ENCODE measurements at places on chromosomes 6 and 20.

GRCh38 chr6:96522465-96523009 lies 931 bp downstream of the UFL1 start:
- DNase-seq: no peak

DNA sequence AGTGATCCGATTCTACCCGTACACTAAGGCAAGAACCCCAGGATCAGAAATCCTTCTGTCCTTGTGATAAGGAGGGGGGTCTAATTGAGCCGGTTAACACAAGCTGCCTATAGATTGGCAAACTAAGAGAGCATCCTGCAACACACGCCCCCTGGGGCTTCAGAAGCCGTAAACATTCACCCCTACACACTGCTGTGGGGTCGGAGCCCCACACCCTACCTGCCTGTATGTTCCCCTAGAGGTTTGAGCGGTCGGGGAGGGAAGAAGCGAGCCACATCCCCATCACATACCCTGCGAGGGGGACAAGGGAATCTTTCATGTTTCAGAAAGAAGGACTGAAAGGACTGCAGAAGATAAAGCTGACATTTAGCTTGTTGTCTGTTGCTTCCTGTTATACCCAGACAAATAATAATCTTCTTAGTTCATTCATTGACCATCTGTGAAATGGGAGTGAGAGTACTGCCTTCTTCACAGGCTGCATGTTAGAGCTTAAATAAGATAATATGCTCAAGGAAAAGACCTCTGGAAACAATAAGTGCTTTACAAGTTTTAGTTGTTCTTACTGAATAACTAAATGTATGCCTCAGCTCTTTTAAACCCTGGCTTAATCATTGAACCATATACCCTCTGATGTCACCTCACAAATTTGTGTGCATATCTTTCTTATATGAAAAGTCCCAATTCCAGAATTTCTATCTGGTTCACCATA lies 74.2 kb upstream of the RNF217 start:
- DNase-seq: no peak

DNA sequence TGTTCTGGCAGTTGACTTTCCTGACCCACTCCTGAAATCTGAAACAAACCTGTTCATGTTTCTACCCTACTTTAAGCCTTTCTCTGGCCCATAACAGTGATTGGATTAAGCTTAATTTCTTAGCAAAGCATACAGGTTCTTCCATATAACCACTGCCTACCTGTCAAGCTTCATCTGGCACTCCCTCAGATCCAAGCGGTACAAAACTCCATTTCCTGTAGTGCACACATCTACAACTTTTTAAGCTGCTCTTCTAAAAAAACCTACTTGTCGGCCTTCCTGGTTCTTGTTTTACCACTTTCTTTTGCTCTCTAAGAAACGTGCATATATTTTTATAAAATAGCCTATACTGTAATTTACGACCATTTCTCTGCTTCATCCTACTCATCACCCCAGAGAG lies 916 bp upstream of the PPP1R11 start:
- no peak for DNase-seq

DNA sequence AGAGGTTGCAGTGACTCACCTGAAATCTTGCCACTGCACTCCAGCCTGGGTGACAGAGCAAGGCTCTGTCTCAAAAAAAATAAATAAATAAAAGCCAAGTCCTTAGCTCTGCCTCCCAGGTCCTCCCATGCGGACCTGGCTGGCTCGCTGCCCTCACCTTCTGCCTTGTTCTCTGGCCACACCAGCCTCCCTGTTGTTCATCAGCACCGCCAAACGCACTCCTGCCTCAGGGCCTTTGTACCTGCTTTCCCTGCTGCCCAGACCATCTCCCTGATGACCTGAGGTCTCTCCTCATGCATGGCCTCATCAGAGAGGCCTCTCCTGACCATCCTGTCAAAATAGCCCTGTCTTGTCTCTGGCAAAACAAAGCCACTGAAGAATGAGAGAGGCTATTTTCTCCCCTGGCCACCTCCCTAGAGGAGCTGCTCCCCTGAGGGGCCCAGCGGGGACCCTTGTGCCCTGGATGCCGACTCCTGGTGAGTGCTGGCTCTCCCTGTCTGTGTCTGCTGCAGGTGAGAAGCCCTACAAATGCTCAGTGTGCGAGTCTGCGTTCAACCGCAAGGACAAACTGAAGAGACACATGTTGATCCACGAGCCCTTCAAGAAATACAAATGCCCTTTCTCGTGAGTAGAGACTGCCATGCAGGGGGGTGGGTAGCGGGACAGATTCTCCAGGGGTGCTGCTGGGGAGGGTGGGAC lies 22.6 kb upstream of the CHMP4B start:
- no peak for DNase-seq

DNA sequence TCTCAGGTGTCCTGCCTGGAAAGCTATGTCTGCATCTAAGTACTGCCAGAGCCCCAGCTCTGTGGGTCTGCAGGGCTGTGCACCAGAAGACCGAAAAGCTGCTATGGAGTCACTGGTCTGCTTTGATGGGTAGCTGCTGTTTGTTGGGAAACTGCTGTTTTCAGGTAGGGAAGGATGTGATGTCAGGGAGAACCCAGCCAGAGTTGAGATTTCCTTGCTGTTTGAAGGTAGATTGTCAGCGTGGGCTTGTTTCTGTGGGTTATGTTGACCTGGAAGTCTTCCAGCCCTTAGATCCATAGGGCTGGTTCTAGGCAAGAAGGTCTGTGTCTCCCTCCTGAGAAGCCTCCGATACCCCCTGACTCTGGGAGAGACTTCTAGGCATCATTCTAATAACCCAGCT lies 12.2 kb upstream of the SHLD1 start:
- no peak for DNase-seq

- DNase-seq: no peak
Measured at GRCh38 chr20:1265916-1266166, 253 bp upstream of the SNPH start.

DNA sequence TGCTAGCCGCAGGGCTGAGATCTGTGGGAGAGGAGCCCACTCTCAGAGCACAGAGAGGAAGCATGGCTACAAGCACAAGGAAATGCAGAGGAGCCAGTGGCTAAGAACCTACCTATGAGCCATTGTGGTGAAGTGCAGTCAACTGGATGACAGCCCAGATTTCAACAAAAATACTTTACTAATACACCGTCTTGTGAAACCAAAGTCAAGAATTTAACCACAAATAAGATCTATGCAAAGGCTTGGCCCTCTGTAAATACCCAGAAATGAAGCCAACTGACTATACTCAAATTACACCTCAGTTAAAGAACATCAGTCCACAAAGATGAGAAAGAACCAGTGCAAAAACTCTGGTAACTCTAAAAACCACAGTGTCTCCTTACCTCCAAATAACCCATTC lies 40.1 kb upstream of the PTCHD4 start:
- DNase-seq: no peak

GRCh38 chr6:157260735-157261410 lies 62.4 kb downstream of the TMEM242 start:
- no peak for DNase-seq

GRCh38 chr20:49483696-49484123 lies 1.2 kb upstream of the KCNB1 start:
- DNase-seq: no peak

DNA sequence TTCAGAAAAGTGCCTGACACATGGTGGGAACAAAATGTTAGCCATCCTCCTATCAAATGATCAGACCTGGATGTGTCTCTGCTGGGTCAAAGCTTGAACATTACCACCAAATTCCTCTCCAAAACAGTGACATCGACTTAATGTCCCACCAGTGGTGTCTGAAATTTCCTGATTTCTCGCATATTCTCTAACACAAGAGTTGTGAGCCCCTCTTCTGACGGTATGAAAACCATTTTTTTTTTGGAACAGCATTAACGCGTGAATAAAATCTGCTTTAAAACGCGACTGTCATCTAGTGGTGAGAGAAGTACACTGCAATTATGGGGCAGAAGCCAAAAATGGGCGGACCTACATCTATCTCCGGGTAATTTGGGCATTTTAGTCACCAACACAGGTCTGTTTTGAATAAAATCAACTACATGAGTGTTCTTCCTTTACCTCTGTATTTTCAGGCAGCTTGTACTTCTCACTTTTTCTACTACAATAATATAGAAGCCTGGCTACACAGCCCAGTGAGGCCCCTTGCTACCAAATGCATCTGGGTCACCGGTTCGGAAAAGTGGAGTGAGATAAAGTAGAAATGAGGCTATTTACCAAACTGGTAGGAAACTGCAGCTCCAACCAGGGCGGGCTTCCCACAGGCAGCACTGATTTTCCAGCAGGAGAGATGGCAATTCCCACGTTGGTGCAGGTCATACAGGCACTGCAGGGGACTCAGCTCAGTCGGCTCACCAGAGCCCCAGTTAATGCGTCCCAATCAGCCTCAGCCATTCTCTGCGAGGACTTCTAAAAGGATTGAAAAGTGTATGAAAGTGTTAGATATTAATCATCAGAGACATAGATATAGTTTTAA lies 27.4 kb downstream of the MGME1 start:
- peak; percentile 58 for DNase-seq

DNA sequence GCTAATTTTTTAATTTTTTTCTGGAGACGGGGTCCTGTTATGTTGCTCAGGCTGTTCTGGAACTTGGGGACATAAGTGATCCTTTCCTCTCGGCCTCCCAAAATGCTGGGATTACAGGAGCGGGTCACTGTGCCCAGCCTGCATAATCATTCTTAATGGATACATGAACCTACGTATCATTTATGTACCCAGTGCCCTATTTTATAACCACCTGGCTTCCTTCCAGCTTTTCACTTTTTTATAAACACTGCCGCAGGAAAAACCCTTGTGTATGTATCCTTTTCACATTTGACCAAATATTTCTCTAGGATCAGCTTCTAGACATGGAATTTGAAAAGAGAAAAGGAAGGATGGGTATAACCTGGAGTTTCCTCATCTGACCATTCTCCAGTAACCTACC lies 85.6 kb upstream of the RIN2 start:
- DNase-seq: no peak

- no peak for DNase-seq
Measured at GRCh38 chr6:17240803-17241500, 40.2 kb upstream of the RBM24 start.

DNA sequence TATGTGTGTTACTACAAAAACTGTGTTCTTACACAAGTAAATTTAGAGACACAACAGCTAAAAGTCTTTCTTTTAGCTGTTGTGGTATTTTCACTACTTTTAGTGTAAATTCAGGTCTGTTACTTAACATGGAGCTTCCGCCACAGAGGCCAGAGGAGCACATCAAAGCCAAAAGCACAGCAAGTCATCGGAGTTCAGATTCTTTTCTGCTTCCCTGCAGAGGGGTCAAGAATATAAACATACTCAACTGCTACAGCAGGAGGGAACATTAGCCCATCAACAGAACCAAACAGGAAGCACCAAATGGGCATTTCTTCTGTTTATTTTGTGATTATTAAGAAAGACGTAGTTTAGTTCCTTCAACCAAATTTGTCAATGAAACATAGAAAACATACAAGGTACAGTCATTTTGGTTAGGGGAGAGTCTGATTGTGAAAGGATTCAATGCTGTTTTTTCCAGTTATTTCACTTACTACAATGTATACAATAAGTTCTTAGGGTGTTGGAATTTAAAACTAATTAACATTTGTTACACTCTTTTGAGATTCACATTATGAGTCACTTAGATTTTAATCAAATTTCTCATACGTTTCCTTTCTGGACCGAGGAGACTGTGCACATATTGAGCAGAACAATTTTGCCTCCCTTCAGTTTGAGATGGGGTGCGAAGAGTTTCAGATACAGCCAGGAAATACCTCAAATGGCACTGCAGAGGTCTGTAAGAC lies 42.8 kb upstream of the DSE start:
- no peak for DNase-seq

DNA sequence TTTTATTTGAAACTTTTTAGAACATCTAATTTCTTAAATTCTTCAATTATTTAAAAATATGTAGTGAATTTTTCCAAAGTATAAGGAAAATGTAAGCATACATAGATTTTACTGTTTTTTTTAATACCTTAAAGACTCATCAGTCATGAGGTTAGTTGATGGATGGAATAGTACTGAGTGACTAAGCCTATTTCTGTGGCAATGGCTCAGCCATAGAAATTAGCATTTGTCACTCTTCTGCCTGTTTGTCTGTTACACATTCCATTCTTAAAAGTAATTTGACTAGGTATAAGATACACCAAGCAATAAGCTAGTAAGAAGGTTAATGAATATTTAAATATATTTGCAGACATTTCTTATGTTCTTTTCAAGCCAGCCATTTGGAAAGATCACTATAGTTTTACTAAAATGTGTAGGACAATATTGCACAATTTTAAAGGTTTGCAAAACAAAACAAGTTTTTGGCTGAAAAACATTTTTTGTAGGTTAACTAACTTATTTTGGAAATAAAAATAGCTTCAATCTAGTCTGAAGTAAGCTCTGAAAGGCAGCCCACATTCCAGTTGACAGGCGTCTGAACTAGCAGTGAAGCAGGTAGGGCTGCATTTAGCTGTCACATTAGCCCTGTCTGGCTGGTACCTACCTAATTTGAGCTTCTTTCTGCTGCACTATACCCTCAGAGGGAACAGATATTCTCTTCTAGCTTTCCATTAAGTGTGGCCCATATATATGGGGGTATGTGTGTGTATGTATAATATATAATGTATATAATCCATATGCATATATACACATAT lies 385.7 kb downstream of the GRIK2 start:
- DNase-seq: no peak

DNA sequence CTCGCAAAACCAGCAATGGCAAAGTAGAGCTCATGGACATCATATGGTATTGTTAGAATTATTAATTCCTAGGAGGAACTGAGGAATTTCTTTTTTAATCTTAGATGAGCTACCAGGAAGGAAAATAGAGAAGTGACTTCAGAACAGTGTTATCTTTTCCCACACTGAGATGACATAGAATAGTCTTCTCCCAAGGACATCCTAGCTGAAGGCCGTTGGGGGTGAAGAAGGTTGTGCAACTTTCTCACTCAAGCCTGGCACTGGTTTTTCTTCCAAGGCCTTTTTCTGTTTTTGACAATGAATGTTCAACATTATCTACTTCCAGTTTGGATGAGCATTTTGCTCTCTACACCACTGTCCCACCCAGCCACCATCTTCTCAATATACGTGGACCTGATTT lies 35.8 kb upstream of the MAS1 start:
- peak; percentile 17 for DNase-seq

GRCh38 chr6:13953061-13953705 lies 28.4 kb downstream of the RNF182 start:
- DNase-seq: no peak

- DNase-seq: no peak
Measured at GRCh38 chr6:34239893-34240292, 3.2 kb downstream of the HMGA1 start.

DNA sequence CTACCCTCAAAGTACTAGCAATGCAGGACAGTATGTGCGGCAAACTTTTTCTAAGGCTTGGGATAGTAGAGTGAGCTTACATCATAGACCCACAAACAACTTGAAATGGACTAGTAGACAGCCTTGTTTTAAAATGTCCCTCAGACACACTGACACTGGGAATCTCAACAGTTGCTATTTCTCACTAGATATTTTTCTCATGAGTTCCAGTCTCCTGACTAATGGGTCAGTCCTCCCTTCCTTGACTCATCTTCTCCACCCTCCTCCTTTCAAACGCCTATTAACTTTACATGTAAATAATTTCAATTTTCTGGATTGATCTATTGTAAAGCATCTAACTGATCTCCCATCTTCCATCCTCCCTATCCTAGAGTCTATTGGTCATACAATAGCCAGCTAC lies 308.3 kb upstream of the PREP start:
- no peak for DNase-seq

- no peak for DNase-seq
Measured at GRCh38 chr6:31528821-31529328, at the start of gene MCCD1. Gene MCCD1 (plus strand): TSS chr6:31528962. CDS start chr6:31529015, 53 bp downstream.

Measured in AML-193 (cell line).